OCI-LY7 (cell line): ENCODE measurements at places on chromosomes 12 and 14.

DNA sequence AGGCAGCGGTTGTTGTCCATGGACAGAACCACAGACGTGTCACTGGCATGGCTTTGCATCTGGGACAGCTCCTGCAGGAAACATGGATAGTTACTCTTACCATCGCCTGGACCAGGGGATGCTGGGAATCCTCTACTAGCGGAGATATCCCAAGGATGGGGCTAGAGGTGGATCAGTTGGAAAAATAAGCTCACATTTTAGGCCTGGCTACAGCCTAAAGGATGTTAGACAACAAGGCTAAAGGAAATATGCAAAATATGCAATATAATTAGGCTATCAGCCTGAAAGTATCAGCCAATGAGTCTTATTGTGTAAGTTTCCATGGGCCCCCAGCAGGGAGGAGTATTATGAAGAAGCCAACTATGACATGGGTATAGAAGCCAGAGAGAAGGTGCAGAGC, 5.0 kb downstream of the KRT76 start:
- DNase-seq, result no peak

GRCh38 chr14:94175011-94175745, 1.1 kb downstream of the PPP4R4 start:
- DNase-seq, result no peak

DNA sequence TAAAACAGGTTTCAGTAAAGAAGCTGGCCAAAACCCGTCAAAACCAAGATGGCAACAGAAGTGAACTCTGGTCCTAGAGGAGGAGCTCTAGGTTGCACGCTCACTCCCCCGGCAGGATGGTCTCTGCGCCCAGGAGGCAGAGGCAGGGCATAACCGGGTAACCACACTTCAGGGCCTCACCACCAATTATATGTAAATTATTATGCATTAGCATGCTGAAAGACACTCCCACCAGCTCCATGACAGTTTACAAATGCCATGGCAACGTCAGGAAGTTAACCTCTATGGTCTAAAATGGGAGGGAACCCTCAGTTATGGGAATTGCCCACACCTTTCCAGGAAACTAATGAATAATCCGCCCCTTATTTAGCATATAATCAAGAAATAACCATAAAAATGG, 20.1 kb upstream of the SLC6A12 start:
- DNase-seq, result no peak

- DNase-seq, result no peak
Measured at GRCh38 chr12:52606581-52607218, 5.4 kb upstream of the KRT72 start.

DNA sequence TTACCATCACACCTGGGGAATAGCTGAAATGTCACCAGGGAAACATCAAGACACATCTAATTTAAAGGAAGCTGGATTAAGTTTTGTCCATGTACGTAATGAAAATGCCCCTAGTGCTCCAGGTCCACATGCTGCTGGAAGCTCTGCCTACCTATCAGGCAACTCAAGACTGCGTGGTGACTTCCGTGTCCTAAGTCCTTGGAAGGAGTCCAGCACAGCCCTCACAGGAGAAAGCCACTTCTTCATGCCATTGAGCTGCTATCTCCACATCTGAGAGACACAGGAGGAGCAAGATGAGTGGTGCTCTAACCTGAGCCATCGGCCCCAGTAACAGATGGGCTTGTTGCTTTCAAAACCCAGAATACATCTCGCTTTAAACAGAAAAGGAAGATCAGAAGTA, 316.4 kb downstream of the DPF3 start:
- DNase-seq, result no peak

GRCh38 chr12:256225-256624, 6.4 kb downstream of the SLC6A13 start:
- DNase-seq, result no peak

DNA sequence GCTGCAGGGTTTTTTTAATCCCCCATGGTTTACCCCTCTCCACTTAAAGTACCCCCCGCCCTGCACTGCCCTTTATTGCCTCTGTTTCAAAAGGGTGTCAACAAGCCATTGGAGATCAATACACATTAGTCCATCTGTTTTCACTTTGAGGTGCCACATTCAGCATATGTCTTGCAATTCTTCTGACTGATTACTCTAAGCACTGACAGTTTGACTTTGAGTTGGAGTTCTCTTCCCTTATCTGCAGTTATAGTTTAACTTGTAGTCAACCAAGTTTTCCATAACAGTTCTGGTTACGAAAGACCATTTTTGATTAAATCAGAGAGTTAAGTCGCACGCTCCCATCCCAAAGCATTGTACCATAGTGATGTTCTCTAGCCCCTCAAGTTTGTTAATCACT, 260.8 kb upstream of the TBX3 start:
- DNase-seq, result no peak

- no peak for DNase-seq
Measured at GRCh38 chr12:103901518-103902173, 28.6 kb upstream of the HSP90B1 start.
